ENCODE measurements at places on chromosomes 13 and 19. TPM values are rescaled to one million over a fixed set of nuclear protein-coding genes. Genes with fewer than 3 reads are reported as not detected.

ACTMAP gene
- total RNA-seq, result 9.8 TPM

MEDAG gene
- total RNA-seq, result not detected

S1PR5 gene
- 1.1 TPM for total RNA-seq

SLC25A41 gene
- 0.48 TPM for total RNA-seq

C5AR2 gene
- not detected for total RNA-seq

OR10H1 gene
- total RNA-seq, result not detected

SIGLECL1 gene
- total RNA-seq, result not detected

PLPPR3 gene
- total RNA-seq, result not detected

CFAP97D2 gene
- total RNA-seq, result not detected

PSG11 gene
- not detected for total RNA-seq

ZNF283 gene
- 5.0 TPM for total RNA-seq

CASP14 gene
- total RNA-seq, result not detected

DLL3 gene
- 1.6 TPM for total RNA-seq

NEK5 gene
- total RNA-seq, result not detected

WDFY2 gene
- total RNA-seq, result 5.8 TPM

C5AR1 gene
- 0.99 TPM for total RNA-seq

KLF1 gene
- total RNA-seq, result 0.69 TPM

OR7G2 gene
- total RNA-seq, result not detected

VSTM1 gene
- total RNA-seq, result not detected

ERICH4 gene
- not detected for total RNA-seq

KCNRG gene
- 0.44 TPM for total RNA-seq

ZNF569 gene
- total RNA-seq, result 4.6 TPM

ZNF563 gene
- total RNA-seq, result 3.5 TPM

ZNF577 gene
- total RNA-seq, result 4.6 TPM

CLEC17A gene
- total RNA-seq, result 1.2 TPM

ZNF28 gene
- 13.9 TPM for total RNA-seq

IGFLR1 gene
- 82.6 TPM for total RNA-seq

S1PR2 gene
- total RNA-seq, result 14.1 TPM

ZNF440 gene
- total RNA-seq, result 7.4 TPM

PABPC3 gene
- 0.59 TPM for total RNA-seq

POP4 gene
- 142 TPM for total RNA-seq

ALOX5AP gene
- 33.4 TPM for total RNA-seq

NTF4 gene
- not detected for total RNA-seq

RPS19 gene
- 2,995 TPM for total RNA-seq

TEX26 gene
- total RNA-seq, result not detected

HCST gene
- 66.2 TPM for total RNA-seq

NAT14 gene
- total RNA-seq, result 32.7 TPM

COX7A1 gene
- not detected for total RNA-seq

KLK12 gene
- total RNA-seq, result not detected

HPN gene
- total RNA-seq, result not detected

FFAR2 gene
- total RNA-seq, result not detected

TPTE2 gene
- not detected for total RNA-seq

EFNA2 gene
- not detected for total RNA-seq

SHISA7 gene
- not detected for total RNA-seq

PEAK3 gene
- total RNA-seq, result not detected

LRRC63 gene
- total RNA-seq, result 0.48 TPM

ZNF625 gene
- total RNA-seq, result 3.5 TPM

KLHL1 gene
- not detected for total RNA-seq

RASGRP4 gene
- total RNA-seq, result 1.3 TPM

IRGQ gene
- 27.7 TPM for total RNA-seq

LILRA6 gene
- not detected for total RNA-seq

C2CD4C gene
- total RNA-seq, result not detected

GRK1 gene
- 0.19 TPM for total RNA-seq

ATP4A gene
- not detected for total RNA-seq

TMEM190 gene
- total RNA-seq, result not detected

All from activated CD8-positive, alpha-beta memory T cell treated with anti-CD3 and anti-CD28 coated beads for 36 hours (primary cell).